ENCODE measurements at places on chromosomes 12 and 14. TPM values are rescaled to one million over a fixed set of nuclear protein-coding genes. Genes with fewer than 3 reads are reported as not detected.

The PIK3C2G gene
- total RNA-seq, result not detected

- no peak for DNase-seq
Observed at GRCh38 chr14:93987815-93988476, 9.2 kb upstream of the CCDC197 start.

The SLC8A3 gene
- total RNA-seq, result 0.14 TPM

GRCh38 chr12:89451841-89452251 is 72.8 kb downstream of the GALNT4 start:
- DNase-seq, result no peak

The ATL1 gene
- 5.5 TPM for total RNA-seq

- no peak for DNase-seq
Observed at GRCh38 chr14:63964113-63964512, 111.3 kb downstream of the SYNE2 start.

The KRT78 gene
- total RNA-seq, result not detected

- DNase-seq, result no peak
Observed at GRCh38 chr12:74646831-74647230, 109.2 kb downstream of the ATXN7L3B start.

The TRHDE gene
- total RNA-seq, result not detected
